ENCODE measurements at places on chromosomes 7 and 10.

DNA sequence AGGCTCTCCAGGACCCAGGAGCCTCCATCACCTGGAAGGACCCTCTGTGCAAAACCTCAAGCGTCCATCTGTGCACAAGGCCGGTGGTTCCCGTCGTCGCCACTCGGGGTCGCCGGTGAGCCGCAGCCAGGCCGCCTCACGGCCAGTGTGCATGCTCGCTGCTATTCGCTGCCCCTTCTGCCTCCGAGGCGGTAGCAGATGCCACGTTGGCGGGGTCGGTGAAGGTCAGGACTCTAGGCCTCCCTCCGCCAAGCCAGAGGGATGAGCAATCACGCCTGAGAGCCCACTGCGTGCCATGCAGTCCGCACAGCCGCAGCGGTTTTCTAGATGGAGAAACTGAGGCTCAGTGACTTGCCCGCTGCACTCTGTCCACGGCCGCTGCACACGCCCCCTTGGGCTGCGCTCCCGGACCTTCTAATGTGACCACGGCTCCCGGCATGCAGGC is 5.7 kb downstream of the UPK3B start:
- no peak overlapping the region for H3K27ac ChIP-seq
- H3K36me3 ChIP-seq = no peaks in the 10 kb centered on the region
- H3K4me3 ChIP-seq = no peak overlapping the region
- H3K4me1 ChIP-seq = no peaks in the 10 kb centered on the region
- peak; percentile 16 for DNase-seq

- H3K4me1 ChIP-seq = no peaks in the 10 kb centered on the region
- H3K36me3 ChIP-seq = no peaks in the 10 kb centered on the region
- DNase-seq = no peak
- H3K27me3 ChIP-seq = no peaks in the 10 kb centered on the region
- H3K4me3 ChIP-seq = no peak overlapping the region
- no peak overlapping the region for H3K27ac ChIP-seq
Observed at GRCh38 chr10:30155401-30155800, 96.0 kb upstream of the JCAD start.

GRCh38 chr10:78729800-78730199 is 339.0 kb upstream of the ZMIZ1 start:
- no peaks in the 10 kb centered on the region for H3K4me1 ChIP-seq
- no peak overlapping the region for H3K4me3 ChIP-seq
- no peaks in the 10 kb centered on the region for H3K36me3 ChIP-seq
- no peak overlapping the region for H3K27ac ChIP-seq
- no peak for DNase-seq

GRCh38 chr7:1700086-1700485 is 30.0 kb downstream of the ELFN1 start:
- no peak overlapping the region for H3K4me3 ChIP-seq
- no peak for DNase-seq
- no peaks in the 10 kb centered on the region for H3K27me3 ChIP-seq
- H3K4me1 ChIP-seq = no peaks in the 10 kb centered on the region
- H3K27ac ChIP-seq = no peak overlapping the region
- no peaks in the 10 kb centered on the region for H3K36me3 ChIP-seq

Measured in naive thymus-derived CD4-positive, alpha-beta T cell (primary cell).